ENCODE measurements at places on chromosomes 3 and 15. TPM values are rescaled to one million over a fixed set of nuclear protein-coding genes. Genes with fewer than 3 reads are reported as not detected.

- DNase-seq = no peak
Observed at GRCh38 chr3:33639889-33640288, 78.2 kb downstream of the CLASP2 start.

- DNase-seq = no peak
Observed at GRCh38 chr15:45391746-45392583, 13.6 kb upstream of the GATM start.

The ITGB5 gene
- 102 TPM for polyA plus RNA-seq

The STARD9 gene
- polyA plus RNA-seq = 9.4 TPM
